ENCODE measurements at places on chromosomes 2 and 18. TPM values are rescaled to one million over a fixed set of nuclear protein-coding genes. Genes with fewer than 3 reads are reported as not detected.

The SLC14A1 gene
- polyA plus RNA-seq = 3.5 TPM

The SP3 gene
- polyA plus RNA-seq = 128 TPM

The SLC11A1 gene
- 0.68 TPM for polyA plus RNA-seq

The ANKRD30BL gene
- polyA plus RNA-seq = 0.22 TPM

The ZDBF2 gene
- polyA plus RNA-seq = 10.5 TPM

The IL37 gene
- polyA plus RNA-seq = not detected

The EFHD1 gene
- 90.4 TPM for polyA plus RNA-seq

The CYTIP gene
- polyA plus RNA-seq = 1.6 TPM

The TET3 gene
- 22.3 TPM for polyA plus RNA-seq

The IGFBP5 gene
- 352 TPM for polyA plus RNA-seq

DNA sequence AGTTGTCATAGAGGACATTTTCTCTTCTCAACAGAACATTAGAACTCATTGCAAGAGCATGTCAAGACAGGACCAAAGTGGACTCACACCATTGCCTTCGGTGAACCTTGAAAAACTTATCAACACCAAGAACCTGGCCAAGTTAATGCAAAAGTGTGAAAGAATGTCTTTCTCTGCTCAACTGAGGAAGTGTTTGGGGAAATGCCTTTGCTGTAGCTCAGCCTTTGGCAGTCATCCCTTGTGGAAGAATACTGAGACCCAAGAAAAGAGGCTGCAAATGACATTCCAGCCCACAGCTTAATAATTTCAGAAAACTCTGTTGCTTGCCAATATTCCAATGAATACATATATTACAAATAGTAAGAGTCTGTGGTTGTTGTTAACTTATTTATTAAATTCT is 728.8 kb upstream of the PIK3C3 start:
- DNase-seq = no peak

GRCh38 chr2:7358865-7359447 is 441.7 kb downstream of the RNF144A start:
- DNase-seq = no peak

DNA sequence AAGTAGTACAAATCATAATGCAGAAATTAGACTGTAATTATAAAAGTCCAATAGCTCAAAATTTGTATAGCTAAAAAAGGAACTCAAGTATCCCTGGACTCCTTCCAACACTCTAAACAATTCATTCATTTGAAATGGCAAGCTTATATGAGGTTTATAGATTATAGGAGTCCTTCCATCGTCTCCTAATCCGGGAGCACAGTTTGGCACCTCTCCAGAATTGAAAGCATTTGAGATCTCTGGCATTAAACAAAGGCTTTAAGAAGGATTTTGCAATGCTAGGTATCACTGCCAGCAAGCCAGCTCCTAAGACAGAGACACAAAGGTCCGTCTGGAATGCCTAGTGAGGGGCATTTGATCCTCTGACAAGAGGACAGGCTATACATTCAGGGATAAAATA is 90.9 kb downstream of the ACVR1 start:
- no peak for DNase-seq

DNA sequence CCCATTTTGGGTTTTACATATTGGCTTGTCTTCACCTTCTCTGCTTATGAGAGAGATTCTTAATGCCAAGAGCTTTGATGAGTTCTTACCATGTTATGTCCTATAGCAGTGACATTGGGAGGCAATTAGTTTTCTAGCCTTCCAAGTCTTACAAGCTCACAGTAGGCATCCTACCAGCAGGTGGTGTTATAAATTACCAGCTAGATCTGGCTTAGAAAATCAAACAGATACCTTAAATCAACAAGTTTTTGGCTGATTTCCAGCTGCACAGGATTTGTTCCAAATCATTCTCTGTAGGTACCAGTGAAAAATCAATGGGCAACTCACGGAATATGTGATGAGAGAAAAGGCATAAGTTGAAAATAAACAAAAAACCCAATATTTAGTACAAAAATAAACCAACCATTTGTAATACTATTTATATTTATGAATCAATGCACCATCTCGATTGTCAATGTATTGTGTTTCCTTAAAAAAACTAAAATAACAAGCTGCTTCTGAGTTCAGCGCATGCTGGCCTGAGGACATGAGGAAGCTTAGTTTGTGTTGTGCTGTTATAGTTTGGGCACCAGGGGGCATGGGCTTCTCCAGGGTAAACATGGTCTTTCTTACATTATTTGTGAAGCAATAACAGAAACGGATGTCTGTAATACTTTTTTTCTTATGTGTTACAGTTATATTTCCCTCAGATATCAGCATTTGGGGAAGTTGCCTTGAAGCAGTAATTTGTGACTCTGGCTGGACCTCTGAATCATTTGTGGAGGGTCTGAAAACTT is 34.1 kb upstream of the NXPH2 start:
- DNase-seq = no peak

DNA sequence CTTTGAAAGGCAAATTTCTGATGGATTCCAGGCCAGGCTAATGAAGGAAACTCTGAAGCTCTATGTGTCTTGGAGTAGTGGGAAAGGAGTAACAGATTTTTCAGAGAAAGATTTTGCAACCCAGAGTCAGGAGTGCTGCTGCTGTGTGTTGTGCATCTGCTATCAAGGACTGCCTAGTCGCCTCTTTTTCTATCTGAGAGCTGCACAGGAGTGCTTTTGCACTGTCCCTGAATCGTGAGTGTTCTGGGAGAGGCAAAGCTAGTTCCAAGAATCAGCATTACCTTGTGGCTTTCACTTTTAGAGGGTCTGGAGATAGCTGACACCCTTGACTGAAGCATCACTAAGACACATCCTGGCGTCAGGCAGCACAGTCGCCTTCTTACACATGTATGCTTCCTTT is 336.4 kb downstream of the PARD3B start:
- DNase-seq = no peak

- no peak for DNase-seq
These were observed 28.2 kb upstream of the NARS1 start for GRCh38 chr18:57649556-57650500.

GRCh38 chr2:186576614-186577013 is 13.2 kb upstream of the ITGAV start:
- DNase-seq = no peak

- DNase-seq = no peak
These were observed 55.5 kb downstream of the LIMS1 start for GRCh38 chr2:108589781-108590180.

GRCh38 chr2:144054911-144055310 is 465.0 kb downstream of the ZEB2 start:
- DNase-seq = no peak

GRCh38 chr18:68803356-68803755 is 5.5 kb downstream of the CCDC102B start:
- peak; percentile 27 for DNase-seq

DNA sequence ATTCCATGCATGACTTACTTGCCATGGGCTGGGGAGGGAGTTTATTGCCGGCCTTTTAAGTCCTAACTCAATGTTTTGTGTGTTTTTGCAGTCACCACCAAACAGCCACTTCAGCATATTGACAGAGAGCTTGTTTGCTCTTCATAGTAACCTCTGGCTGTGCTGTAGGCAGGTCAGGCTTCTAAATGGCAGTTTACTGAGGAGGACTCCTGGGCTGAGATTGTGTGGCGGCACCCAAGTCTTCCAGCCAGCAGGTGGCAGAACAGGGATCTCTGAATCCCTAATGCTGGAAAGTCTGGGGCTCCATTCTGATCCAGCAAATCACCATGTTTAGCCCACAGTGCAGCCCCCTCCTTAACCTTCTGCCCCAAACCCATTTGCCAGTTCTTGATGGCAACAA is 121.2 kb downstream of the CAPN13 start:
- no peak for DNase-seq

- peak; percentile 36 for DNase-seq
These were observed 63.6 kb downstream of the CIB4 start for GRCh38 chr2:26577442-26578112.

DNA sequence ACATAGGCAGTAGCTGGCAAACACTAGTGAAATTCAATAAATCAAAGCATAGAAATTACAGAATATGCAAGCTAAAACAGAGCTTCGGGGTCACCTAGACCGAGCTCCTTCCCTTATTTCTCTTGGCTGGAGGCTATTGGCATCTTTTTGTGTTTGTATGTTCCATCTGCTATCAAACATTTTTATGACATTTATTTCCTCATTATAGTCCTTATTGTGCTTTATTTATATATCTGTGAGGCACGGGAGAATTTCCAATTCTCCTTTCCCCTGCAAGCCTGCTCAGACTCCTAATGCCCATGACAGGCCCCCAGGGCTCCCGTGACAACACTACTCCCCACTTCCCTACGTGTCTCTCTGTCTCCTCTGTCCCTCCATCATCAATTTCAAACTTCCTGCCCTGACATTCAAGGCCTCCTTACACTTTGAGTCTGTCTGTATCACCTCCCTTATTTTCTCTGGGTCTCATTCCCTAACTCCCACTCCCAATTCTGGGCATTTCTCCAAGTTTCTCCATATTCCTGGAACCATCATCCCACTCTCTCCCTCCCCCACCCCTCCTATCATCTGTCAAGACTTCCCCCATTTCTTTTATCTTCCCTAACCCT is 316.9 kb downstream of the OSR1 start:
- DNase-seq = no peak

- no peak for DNase-seq
These were observed 25.2 kb downstream of the FAM228A start for GRCh38 chr2:24199968-24200590.

GRCh38 chr2:160322320-160322719 is 122.2 kb upstream of the ITGB6 start:
- DNase-seq = no peak
